ENCODE measurements at places on chromosomes 1 and 21.

DNA sequence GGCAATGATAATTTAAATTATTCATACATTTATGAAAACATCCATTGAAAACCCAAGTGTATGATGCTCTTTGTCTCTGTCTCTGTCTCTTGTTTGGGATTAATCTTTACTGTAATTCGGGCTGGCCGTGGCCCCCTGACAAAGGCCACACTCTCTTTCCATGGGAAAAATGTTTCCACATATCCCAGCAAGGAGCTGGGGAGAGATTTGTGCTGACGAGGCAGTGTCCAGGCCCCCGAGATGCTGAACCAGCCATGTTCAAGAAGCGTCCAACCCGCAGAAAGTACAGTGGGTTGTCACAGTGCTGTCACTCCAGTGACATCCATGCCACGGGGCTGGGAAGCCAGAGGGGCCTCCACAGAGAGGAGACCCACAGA lies 147.0 kb downstream of the PRDM16 start:
- no peak for DNase-seq

- peak; percentile 84 for DNase-seq
Measured at GRCh38 chr1:181088079-181089016, at the start of gene IER5. TSS of gene IER5 (plus strand) at chr1:181088700. CDS start at chr1:181088903, 203 bp downstream.

- no peak for DNase-seq
Measured at GRCh38 chr1:242731446-242731845, 206.9 kb upstream of the PLD5 start.

GRCh38 chr1:235494531-235494930 lies 9.7 kb downstream of the B3GALNT2 start:
- DNase-seq: no peak

GRCh38 chr1:60516996-60517395 lies 443.4 kb upstream of the C1orf87 start:
- no peak for DNase-seq

- no peak for DNase-seq
Measured at GRCh38 chr1:84719543-84720217, 29.4 kb upstream of the SSX2IP start.

DNA sequence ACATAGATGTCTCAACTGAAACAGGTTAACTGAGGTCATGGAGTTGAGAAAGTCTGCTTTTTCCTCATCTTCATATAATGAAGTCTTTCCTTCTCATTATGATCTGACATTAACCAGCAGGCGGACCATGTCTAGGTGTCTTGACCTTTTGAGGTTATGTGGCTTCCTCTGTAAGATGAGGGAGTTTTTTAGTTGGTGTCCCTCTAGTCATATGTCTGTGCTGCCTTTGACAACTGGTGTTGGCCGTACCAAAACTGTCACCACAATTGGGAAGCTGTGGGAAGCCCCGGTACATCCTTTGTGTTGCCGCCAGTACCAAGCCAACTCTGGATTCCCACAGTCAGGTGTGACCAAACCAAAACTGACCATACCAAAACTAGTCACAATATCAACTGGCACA lies 105.1 kb downstream of the PBX1 start:
- no peak for DNase-seq

- no peak for DNase-seq
Measured at GRCh38 chr1:39116860-39117728, 87.4 kb upstream of the MACF1 start.

DNA sequence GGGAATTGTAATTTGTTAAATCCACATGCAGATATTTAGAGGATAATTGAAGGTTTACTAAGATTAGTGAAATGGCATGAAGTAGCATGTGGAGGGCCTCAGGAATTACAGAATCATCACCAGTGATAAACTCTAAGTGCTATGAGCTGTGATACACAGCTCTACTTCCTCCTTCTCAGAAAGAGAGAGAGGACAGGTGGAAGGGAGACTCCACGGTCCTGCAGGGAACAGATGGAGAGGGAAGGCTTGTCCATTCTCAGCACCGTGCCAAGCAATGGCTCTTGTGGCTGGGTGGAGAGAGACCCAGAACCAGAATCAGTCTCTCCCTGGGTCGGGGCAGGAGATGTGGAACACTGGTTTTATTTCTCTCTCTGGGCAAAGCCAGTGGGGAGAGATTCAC lies 27.8 kb upstream of the LYPD8 start:
- DNase-seq: no peak

DNA sequence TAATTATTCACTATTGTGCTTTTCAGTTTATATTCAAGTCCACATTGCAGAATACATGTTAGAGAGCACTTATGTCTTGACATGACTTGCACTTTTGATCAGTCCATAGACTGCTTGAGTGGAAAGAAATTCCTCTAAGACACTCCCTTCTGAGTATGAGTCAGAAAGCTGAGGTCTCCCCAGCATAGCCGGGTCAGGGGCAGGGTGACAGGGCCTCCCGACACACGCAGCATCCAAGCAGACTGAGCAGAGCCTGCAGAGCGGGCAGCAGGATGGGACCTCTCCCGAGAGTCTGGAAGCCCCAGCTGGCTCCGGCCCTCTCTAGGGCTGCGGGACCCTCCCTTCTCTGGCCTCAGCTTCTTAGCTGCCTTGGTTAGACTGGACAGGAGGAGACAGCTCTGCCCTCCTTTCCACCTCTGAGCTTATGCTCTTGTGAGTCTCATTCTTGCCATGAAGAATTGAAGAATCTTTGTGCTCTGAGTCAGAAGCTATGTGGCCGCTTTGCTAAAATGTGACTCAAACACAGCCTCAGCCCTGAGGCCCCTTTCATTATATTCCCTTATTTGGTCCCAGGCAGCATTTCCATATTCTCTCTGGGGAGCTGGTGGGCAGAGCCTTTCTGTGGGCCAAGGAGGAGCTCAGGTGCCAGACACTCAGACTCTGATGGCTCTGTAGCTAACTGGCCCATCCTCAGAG lies 11.2 kb upstream of the CAPN2 start:
- DNase-seq: no peak

DNA sequence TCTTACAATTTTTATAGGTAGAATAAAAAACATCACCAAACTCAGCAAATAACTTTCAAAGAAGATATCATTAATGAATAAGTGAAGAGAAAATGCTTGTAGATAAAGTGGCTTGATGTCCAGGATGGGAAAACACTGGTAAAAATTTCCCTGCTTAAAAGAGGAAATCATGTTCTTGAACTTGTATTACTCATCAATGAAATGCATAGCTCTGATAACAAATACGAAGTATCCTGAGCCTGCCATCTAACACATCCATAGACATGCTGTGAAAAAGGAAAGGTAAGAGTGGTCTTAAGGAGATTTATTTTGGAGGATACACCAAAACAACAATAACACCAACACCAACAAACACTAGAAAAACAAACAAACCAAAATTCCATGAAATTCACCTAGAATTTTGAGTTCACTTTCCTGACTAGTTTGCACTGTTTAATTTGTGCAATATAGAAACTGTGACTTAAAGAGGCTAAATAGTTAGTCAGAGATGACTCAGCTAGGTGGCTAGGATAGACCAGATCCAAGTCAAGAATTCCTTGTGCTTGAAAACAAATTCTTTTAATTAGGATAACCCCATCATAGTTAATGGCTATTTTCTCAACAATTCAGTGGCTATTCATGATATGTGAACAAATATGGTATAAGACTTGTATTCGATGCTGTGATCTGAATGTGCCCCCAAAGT lies 179.8 kb upstream of the KCNK2 start:
- DNase-seq: no peak

- no peak for DNase-seq
Measured at GRCh38 chr1:70140894-70141293, 64.5 kb downstream of the LRRC40 start.

GRCh38 chr1:108644984-108645383 lies 15.9 kb downstream of the HENMT1 start:
- no peak for DNase-seq

GRCh38 chr1:55631509-55631908 lies 416.3 kb upstream of the USP24 start:
- DNase-seq: no peak

GRCh38 chr1:58155418-58156123 lies 391.0 kb downstream of the OMA1 start:
- DNase-seq: no peak

- no peak for DNase-seq
Measured at GRCh38 chr1:155383406-155383805, 62.7 kb downstream of the RUSC1 start.

GRCh38 chr21:38819719-38820159 lies 14.0 kb downstream of the ETS2 start:
- DNase-seq: no peak

DNA sequence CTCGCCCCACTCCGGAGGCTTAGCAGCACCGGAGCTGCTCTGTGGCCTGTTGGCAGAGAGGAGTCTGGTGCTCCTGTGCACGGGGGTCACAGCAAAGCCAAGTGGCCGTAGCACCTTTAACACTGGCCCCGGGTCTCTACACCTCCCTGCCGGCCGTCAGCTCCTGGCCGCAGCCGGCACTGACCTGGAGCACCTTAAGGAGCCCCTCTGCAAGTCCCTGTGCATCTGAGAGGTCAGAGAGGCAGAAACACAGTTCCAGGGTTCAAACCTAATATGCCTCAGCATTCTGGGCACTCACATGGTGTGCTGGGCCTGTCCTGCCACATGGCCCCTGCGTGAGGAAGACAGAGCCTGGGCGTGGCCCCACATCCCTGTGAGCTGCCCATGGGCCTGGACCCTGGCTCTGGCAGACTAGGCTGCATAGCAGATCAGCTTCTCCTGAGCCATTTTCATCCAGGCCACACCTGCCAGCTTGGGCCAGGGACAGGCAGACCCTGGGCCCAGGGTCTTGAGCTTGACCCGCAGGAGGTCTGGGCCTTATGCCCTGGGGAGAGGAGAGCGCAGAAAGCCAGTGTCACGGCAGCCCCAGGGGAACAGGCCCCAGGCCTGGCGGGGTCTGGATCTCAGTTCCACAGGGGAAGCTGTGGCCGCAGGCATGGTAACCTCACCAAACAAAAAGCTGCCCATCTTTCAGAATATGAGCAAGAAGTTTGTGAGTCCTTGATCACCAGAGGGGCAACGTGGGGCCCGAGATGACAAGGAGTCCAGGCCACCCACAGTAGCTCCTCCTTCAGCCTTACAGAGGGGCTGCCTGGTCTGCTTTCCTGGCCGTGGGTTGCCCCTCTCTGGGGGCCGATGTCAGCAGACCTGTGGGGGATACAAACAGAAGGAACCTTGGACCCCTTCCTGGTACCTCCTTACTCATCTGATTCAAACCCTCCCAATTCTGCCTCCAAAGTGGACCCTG lies 146.0 kb upstream of the COL6A1 start:
- no peak for DNase-seq

- DNase-seq: no peak
Measured at GRCh38 chr1:21781815-21782348, 1.1 kb downstream of the USP48 start.

- DNase-seq: no peak
Measured at GRCh38 chr1:23286401-23286800, 57.7 kb downstream of the HNRNPR start.

- no peak for DNase-seq
Measured at GRCh38 chr21:37593015-37593414, 226.4 kb downstream of the DYRK1A start.

GRCh38 chr1:190754666-190755065 lies 277.0 kb upstream of the BRINP3 start:
- no peak for DNase-seq
